ENCODE measurements at places on chromosomes 3 and 15.

DNA sequence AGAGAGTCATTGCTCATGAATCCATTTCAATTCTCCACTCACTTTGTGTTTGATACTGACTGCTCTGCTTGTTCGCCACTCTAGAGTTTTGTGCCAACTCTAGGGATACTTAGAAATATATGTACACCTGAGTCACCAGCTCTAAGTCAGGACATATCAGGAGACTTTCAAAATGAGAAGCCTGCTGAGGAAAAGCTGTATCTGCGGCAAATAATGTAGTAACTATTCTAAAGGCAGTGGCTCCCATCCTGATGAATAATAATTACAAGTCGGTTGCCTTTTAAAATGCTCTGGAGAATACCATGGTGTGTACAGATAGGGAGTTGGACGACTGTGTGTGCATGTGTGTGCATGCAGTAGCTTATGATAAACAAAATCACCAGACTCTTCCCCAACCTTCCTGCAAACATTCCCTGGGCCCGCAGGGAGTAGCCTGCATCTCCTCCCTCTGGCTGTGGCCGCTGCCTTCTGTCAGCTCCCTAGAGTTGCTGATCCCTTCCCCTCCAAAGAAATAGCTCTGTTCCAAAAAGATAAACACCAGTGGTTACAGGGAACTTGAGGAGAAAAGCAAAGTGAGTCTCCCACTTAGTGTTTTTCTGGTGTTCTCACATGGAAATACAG lies 346.3 kb upstream of the UMPS start:
- no peak for DNase-seq

DNA sequence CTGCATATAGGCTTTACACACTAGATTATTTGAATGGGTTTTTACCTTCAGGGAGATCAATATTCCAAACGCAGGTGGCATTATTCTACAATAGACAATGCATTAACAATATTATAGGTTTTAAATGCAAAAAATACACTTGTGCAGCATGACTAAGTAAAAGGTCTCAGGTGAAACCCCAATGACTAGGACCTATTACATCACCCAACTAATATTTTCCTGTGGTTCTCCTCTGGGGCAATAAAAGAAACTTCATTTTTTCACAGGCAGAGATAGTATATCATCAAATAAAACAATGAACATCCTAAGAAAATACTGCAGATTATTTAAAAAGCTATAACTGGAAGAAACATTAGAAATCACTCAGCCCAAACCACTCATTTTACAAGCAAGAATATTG lies 375.3 kb downstream of the ROBO1 start:
- no peak for DNase-seq

- no peak for DNase-seq
Measured at GRCh38 chr3:137259701-137260100, 301.9 kb downstream of the IL20RB start.

- no peak for DNase-seq
Measured at GRCh38 chr3:126013751-126014156, 44.8 kb downstream of the ROPN1B start.
